ENCODE measurements at places on chromosomes 4 and X. TPM values are rescaled to one million over a fixed set of nuclear protein-coding genes. Genes with fewer than 3 reads are reported as not detected.
A peak's percentile ranks its signal among the peaks of the same experiment; 100 is the strongest.

Gene ADAM29
- polyA plus RNA-seq, result not detected

Gene HSFX2
- polyA plus RNA-seq, result 0.45 TPM

Gene C1QTNF7
- 15.2 TPM for polyA plus RNA-seq

Gene CFAP99
- 2.1 TPM for polyA plus RNA-seq

Gene FAM47E
- 6.3 TPM for polyA plus RNA-seq

Gene AKAP4
- polyA plus RNA-seq, result not detected

Gene TMPRSS11B
- polyA plus RNA-seq, result 0.13 TPM

Gene PCDH18
- polyA plus RNA-seq, result 123 TPM

Gene ASB11
- 0.38 TPM for polyA plus RNA-seq

Gene CXCR3
- 0.20 TPM for polyA plus RNA-seq

DNA sequence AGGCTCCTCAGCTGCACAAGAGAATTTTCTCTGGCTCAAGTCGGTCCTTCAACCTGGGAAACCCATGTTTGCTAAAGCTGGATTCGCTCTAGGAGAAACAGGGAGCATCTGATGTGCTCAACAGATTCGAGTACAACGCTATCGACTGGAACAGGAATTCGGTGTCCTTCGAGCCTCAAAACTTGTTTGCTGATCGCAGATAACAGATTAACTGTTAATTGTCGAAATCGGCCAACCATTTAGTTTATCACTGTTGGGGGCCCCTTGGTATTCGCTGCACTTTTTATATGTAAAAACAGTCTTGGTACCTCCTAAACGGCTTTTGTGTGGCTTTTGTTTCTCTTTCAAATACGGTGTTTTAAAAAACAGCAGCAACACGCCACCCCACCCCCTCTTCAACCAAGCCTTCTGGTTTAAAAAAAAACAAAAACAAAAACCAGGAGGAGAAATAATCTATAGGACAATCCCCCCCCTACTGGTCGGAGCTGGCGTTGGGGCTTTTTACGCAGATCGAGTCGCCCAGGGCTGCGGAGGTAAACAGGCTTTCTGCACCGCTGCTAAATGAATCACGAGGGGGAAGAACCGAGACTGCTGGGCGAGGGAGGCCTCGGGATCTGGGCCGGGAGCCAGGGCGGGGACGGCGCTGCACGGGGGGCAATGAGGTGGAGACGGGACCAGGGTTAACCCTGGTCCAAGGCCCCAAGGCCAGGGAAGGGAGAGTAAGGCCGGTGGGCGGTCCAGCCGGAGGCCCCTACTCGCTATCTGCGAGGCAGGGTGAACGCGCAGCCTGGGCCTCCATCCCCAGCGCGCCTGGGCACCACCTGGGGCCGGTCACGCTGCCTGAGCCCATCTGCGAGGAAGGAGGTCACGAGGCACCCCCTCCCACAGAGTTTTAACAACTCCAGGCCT lies 71.7 kb upstream of the BCOR start:
- DNase-seq, result peak; percentile 71

- DNase-seq, result peak; percentile 44
Measured at GRCh38 chr4:25937801-25938200, 23.8 kb downstream of the SMIM20 start.

GRCh38 chr4:3342182-3342854 lies 49.5 kb downstream of the RGS12 start:
- DNase-seq, result no peak

- DNase-seq, result no peak
Measured at GRCh38 chrX:15165832-15166231, 104.1 kb downstream of the ASB9 start.

- DNase-seq, result peak; percentile 42
Measured at GRCh38 chrX:118839334-118839958, 15.8 kb downstream of the ZCCHC12 start.

DNA sequence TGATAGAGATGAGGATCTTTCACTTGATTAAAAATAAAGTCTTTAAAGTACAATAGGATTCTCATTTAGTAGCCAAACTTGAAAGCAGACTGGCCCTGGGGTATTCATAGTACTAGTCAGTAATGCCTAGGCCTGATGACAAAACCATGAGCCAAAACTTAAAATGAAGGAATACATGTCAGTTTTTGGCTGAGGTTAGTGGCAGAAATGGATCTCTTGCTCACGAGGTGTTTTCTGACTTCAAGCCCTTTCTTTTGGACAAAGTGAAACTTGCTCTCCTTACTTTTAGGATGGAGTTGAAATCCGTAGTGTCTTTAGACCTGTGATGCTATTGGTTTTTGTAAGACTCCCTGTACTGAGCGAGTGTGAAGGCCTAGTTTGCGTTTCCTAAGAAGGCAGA lies 157.7 kb downstream of the CCNG2 start:
- DNase-seq, result no peak

- no peak for DNase-seq
Measured at GRCh38 chr4:88033309-88033708, 25.9 kb downstream of the PKD2 start.

DNA sequence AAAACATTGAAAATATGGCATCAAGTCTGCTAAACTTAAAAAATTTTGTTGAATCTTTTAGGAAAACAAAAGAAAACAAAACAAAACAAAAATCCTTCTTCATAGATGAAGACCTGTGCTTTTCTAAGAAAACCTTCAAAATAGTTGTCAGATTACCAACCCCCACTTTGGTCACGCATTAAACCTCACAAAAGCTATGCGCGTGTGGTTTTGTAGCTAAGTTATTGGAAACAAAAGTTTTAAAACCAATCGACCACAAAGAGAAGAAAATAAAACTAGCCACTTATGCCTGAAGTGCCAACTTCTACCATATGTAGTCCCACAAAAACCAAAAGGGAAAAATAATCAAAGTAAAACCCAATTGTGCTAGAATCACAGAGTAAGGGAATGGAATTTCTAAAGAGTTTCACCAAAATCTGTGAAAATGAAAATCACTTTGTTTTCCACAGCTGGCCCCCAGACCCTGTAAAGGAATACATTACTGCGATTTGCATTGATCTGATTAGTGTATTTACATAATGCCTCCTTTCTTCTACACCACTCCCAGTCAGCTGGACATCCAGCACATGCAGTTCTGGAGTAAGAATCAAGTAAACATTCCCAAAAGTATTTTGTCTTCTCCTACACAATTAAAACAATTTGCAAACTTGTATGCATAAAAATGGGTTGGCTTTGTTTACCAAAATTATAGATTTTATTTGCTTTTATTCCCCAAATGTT lies 330.1 kb upstream of the DKK2 start:
- DNase-seq, result no peak

DNA sequence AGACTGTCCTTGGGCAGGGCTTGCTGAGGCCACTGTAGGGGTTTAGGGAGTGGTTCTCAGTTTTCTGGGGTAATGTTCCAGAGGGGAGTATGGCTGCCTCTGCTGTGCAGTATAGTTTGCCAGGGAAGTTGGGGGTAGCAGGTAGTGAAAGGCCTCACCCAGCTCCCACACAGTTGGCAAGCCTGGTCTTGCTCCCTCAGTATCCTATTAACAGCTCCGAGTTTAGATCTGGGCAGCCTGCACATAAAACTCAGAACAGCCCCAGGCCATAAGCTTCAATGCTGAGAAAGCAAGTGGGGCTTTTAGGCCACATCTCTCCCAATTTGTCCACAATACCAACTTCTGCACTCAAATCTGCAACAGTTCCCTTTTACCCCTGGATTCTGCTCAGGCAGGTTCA lies 205.2 kb downstream of the GALNTL6 start:
- DNase-seq, result no peak

DNA sequence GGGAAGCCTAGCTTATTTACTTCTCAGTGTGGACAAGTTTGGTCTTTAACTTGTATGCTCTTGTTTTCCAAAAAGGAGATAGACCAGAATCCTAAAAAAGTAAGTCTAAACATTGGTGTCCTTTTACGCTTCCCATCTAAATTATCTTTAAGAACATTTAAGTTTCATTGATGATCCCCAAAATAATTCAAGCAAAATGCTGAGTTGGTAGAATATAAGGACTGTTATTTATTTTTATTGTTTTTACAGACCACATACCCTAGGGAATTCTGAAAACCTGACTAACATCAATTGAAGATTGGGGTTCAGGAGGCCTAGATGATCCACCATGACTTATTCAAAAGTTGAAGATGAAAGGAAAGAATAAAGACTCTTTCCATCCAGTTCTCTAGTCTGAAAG lies 653.0 kb downstream of the CCSER1 start:
- DNase-seq, result no peak

DNA sequence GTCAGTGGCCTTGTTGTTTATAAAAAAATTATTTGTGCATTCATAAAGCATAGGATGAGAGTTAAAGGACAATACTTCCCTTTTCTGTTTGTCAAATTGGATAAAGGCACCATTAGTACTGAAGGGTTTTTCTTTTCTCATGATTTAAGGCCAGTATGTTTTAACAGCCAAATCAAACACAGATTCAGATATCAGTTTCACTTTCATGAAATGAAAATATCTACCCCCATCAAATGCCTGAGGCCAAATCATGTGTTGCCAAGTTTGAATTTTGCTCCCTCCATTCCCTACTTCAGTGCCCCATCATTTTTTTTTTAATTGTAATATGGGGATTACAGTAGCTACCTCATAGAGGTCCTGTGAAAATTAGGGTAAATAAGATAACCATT lies 745.9 kb downstream of the RPA4 start:
- no peak for DNase-seq

DNA sequence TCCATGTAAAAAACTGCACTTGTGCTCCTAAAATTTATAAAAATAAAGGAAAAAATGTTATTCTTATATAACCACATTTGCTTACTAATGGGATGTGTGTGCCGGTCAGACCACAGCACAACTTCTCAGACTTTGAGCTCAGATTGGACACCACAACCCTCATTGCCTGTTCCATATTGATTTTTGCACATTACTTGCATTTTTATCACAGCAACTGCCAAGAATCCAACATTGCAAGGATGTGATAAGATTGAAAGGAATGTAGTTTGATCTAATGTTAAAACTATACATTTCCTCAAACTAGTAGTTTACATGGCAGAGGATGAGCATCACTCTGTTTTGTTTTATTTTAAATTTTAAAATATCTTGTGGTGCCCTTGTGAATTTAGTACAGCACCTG lies 227.8 kb downstream of the KDR start:
- no peak for DNase-seq

DNA sequence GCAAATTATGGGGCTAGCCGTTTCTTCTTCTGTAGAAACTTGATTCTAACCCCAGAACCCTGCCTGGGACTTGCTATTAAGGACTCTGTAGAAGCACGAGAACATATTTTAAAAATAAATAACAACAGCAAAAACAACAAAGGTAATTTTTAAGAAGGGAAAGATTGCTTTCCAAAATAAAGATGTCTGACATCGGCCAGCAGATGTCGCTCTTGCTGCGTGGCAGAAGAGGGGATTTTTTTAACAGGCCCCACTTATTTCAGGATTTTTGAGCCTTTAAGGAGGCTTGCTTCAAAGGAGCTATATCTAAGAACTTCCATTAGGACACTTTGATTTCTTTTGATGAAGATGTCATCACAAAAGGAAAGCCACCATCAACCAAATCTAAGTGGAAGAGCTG lies 62.8 kb upstream of the EGFL6 start:
- no peak for DNase-seq

DNA sequence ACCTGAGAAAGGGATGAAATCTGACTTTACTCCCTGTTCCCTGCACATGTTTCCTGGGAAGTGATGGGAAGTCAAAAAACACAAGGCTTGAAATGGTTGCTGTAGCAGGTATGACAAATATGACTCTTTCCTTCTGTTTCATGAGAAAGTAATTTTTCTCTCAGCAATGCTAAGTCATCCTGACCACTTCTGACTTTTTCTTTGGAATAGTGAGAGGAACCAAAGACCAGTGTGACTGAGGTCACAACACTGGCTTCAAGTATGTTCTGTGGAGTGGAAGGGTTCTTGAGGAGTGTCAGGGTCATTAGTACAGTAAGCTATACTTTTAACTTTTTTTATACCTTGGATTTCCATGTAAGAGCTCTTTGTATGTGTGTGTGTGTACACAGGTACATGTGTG lies 225.3 kb downstream of the PPP3CA start:
- no peak for DNase-seq

DNA sequence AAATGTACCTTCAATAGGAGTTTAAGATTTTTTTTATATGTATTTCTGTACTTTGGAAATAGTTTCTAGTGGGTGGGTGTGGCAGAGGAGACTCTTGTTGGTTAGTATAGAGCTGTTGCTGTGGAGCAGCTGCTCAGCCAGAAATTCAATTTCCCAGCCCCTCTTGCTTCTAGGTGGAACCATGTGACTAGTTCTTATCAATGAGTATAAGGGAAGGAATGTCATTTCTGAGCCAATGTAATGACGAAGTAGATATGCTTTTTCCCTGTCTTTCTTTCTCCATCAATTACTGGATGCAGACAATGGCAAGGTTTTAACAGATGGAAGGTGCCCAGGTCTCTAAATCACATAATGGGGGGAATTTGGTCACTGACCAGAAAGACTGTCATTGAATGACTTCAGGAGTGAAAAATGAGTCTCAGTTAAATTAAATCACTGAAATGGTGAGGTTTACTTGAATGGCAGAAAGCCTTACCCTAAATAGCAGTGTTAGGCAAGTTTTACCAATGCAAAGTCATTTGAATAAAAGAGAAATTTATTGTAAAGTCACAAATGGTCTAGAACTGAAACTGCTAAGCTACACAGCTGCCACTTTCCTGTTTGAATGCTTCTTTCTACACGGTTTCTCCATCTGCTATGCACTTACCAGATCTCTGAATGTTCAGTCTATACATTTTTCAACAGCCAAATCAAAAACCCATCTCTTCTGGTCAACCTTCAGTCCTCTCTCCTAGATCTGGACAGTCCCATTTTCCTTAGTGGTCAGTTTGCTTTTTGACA lies 795.4 kb upstream of the MAGEB2 start:
- no peak for DNase-seq

DNA sequence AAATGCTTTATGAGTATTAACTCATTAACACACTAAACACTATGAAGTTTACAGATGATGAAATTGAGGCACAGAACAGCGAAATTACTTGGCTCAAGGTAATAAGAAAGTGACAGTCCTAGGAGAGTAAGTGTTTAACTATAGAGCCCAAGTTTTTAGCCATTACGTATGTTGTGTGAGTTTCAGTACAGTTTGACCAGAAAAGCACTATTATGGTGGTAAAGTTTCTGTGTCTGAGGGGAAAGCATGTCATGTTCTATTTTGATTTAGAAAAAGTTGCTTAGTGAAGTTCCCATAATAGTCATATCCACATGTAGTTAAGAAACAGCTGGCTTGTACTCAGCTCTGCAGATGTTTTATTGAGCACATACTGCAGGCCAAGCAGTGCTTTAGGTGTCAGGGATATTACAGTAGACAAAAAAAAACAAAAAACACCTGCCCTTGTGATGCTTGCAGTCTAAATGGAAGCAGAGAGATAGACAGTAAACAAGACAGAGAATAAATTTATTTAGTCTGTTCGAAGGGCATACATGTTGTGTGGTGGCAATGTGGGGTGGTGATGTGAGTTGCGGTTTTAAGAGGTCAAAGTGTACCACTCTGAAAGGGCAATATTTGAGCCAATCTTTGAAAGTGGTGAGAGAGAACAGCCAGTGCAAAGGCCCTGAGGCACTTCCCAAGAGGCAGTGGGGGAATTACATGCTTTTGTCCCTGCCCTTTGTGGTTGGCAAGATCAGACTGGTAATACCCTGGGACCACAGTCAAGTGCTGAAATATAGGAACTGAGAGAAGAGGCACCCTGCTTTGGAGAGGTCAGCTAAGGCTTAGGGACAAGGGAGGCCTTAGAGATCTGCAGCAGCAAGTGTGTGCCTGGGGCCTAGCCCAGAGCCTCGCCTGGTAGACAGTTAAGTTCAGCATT lies 6.2 kb downstream of the TMEM131L start:
- no peak for DNase-seq

- DNase-seq, result no peak
Measured at GRCh38 chr4:19514276-19515070, 737.2 kb upstream of the SLIT2 start.
